Spleen (tissue), 13 donors: ENCODE measurements at places on chromosomes 3 and 15. TPM values are rescaled to one million over a fixed set of nuclear protein-coding genes. Genes with fewer than 3 reads are reported as not detected.

The FSIP1 gene
- 0.85 TPM for total RNA-seq

The DNAH1 gene
- 22.5 TPM for total RNA-seq

The NDN gene
- 54.1 TPM for total RNA-seq

The RNF168 gene
- total RNA-seq, result 17.9 TPM
